Heart left ventricle (tissue), 16 donors: ENCODE measurements at places on chromosomes 7 and 10. TPM values are rescaled to one million over a fixed set of nuclear protein-coding genes. Genes with fewer than 3 reads are reported as not detected.

GRCh38 chr10:99849536-99849935 is 67.1 kb downstream of the ABCC2 start:
- DNase-seq, result no peak
- no peaks in the 10 kb centered on the region for H3K36me3 ChIP-seq
- H3K27me3 ChIP-seq, result no peaks in the 10 kb centered on the region
- H3K4me3 ChIP-seq, result no peak overlapping the region
- H3K27ac ChIP-seq, result no peak overlapping the region
- H3K4me1 ChIP-seq, result no peaks in the 10 kb centered on the region

GRCh38 chr10:130936851-130937250 is 374.7 kb downstream of the TCERG1L start:
- no peak overlapping the region for H3K27ac ChIP-seq
- no peaks in the 10 kb centered on the region for H3K27me3 ChIP-seq
- no peaks in the 10 kb centered on the region for H3K36me3 ChIP-seq
- no peaks in the 10 kb centered on the region for H3K4me1 ChIP-seq
- no peak for DNase-seq

DNA sequence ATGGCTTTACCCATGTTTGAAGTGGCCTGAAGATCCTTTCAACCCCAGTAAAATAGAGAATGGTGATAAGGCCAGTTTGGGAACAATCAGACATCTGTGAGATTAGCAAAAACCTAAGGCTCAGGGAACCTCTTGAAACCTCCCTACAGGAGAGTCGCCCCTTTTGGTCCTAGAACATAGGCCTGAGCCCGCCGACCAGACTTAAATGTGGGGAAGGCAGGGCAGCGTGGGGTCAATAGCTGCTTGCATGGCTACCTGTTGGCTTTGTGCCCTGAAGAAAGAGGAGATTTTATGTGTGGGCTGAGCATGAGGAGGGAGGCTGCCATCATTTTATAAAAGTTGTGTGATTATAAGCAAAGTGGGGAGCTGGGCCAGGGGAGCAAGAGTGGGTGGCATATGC is 97.6 kb upstream of the TBX20 start:
- no peak for DNase-seq
- no peaks in the 10 kb centered on the region for H3K4me1 ChIP-seq
- H3K4me3 ChIP-seq, result no peak overlapping the region
- H3K27ac ChIP-seq, result no peak overlapping the region

- no peak overlapping the region for H3K4me3 ChIP-seq
- no peaks in the 10 kb centered on the region for H3K36me3 ChIP-seq
- H3K4me1 ChIP-seq, result no peaks in the 10 kb centered on the region
- no peak overlapping the region for H3K27ac ChIP-seq
- DNase-seq, result no peak
Observed at GRCh38 chr10:126233182-126234148, 154.8 kb downstream of the ADAM12 start.

DNA sequence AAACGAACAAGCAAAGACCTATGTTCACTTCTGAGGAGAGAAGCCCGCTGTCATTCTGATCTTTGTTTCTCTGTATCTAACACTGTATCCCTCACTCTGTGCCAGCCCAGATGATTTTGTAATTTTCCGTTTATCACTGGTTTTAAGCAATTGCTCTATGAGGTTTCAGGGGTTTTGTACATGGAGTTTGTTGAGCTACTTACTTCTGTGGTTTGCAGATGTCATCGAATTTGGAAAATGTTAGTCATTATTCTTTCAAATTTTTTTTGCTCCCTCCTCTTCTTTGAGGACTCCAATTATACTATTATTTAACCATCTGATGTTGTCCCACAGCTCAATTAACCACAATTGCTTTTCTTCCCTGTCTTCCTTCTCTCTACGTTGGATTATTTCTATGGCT is 650.9 kb upstream of the IGFBP3 start:
- no peak overlapping the region for H3K27ac ChIP-seq
- H3K27me3 ChIP-seq, result no peaks in the 10 kb centered on the region
- H3K36me3 ChIP-seq, result no peaks in the 10 kb centered on the region
- DNase-seq, result no peak

DNA sequence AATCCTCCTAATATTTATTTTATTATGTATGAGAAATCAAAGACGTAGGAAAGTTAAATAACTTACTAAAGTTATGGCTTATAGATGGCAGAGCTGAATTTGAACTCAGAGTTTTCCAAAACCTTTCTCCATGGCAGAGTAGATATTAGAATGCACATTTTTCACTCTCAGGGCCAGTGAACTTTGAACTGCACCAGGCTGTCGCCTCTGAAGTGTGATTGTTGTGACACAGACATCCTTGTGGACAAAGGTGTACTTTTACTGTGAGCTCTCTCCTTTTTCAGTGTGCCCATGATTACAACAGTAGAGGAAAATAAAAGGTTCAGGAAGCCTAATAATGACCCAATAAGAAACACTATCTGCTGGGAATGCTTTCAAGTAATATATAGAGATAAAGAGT is 29.1 kb downstream of the TES start:
- H3K27ac ChIP-seq, result no peak overlapping the region
- H3K27me3 ChIP-seq, result no peaks in the 10 kb centered on the region
- H3K36me3 ChIP-seq, result peaks cover 6% of the 10 kb centered on the region
- H3K4me3 ChIP-seq, result no peak overlapping the region
- H3K4me1 ChIP-seq, result no peaks in the 10 kb centered on the region

DNA sequence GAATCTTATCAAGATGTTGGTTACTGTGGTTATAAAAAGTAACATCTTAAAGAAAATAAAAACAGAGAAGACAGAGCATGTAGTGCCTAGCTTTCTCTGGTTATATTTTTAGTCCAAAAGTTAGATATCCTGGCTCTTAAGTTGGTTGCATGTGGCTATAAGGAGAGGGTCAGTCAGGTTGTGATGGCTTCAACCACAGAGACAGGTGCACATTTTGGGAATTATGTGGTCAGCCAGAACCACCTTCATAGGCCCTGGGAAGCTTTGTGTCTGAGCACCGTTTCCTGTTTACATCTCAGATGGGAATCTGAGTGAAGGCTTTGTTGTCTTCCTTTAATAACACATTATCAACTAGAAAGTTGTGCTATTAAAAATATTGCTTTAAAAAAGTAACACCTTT is 265.1 kb upstream of the IGFBP3 start:
- H3K36me3 ChIP-seq, result no peaks in the 10 kb centered on the region
- no peaks in the 10 kb centered on the region for H3K4me1 ChIP-seq
- H3K27ac ChIP-seq, result no peak overlapping the region
- no peak for DNase-seq

- peak overlapping the region; percentile 76 for H3K27ac ChIP-seq
- peak; percentile 58 for DNase-seq
- peaks cover 13% of the 10 kb centered on the region for H3K36me3 ChIP-seq
- no peak overlapping the region for H3K4me3 ChIP-seq
- peaks cover 64% of the 10 kb centered on the region for H3K4me1 ChIP-seq
Observed at GRCh38 chr10:11178606-11179515, 161.2 kb downstream of the CELF2 start.

GRCh38 chr10:13909516-13910258 is 322.9 kb downstream of the PRPF18 start:
- no peak overlapping the region for H3K27ac ChIP-seq
- H3K36me3 ChIP-seq, result no peaks in the 10 kb centered on the region
- H3K27me3 ChIP-seq, result no peaks in the 10 kb centered on the region
- DNase-seq, result no peak
- H3K4me3 ChIP-seq, result no peak overlapping the region

- no peak overlapping the region for H3K4me3 ChIP-seq
- H3K36me3 ChIP-seq, result no peaks in the 10 kb centered on the region
- H3K4me1 ChIP-seq, result no peaks in the 10 kb centered on the region
- no peaks in the 10 kb centered on the region for H3K27me3 ChIP-seq
- H3K27ac ChIP-seq, result no peak overlapping the region
Observed at GRCh38 chr7:46565253-46566096, 644.4 kb upstream of the IGFBP3 start.

DNA sequence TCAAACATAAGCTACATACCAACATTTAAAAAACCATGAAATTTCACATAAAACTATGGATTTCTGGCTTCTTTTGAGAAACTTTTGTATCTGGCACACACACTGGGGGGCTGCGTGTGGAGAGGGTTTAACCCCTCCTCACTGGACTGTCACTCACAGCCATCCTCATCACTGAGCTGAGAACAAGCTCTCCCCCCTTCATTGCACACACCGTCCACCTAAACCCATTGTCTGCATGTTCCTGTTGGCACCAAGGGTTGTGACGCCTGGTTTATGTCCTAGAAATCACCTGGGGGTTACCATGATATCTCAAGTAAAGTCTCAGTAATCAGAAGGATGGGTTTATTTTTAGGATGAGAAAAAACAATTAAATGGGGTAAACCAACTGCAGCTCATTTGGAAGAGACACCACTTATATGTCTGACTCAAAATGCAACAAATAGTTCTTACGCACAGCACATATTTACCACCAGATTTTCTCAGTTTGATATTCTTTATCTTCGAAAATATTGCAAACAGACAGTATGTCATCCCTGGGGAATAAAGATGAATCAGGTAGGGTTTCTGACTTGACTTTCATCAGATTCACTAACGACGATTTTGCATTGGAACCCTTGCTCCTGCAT is 218.5 kb upstream of the KLF6 start:
- no peak overlapping the region for H3K27ac ChIP-seq
- H3K4me1 ChIP-seq, result no peaks in the 10 kb centered on the region
- DNase-seq, result no peak
- H3K36me3 ChIP-seq, result no peaks in the 10 kb centered on the region

GRCh38 chr7:139557857-139558581 is 34.5 kb downstream of the CLEC2L start:
- no peaks in the 10 kb centered on the region for H3K36me3 ChIP-seq
- no peaks in the 10 kb centered on the region for H3K27me3 ChIP-seq
- H3K27ac ChIP-seq, result no peak overlapping the region
- DNase-seq, result no peak
- H3K4me1 ChIP-seq, result no peaks in the 10 kb centered on the region

- H3K36me3 ChIP-seq, result no peaks in the 10 kb centered on the region
- H3K4me3 ChIP-seq, result no peak overlapping the region
- H3K4me1 ChIP-seq, result no peaks in the 10 kb centered on the region
- no peak for DNase-seq
Observed at GRCh38 chr7:91046322-91047089, 217.7 kb upstream of the FZD1 start.

- no peak overlapping the region for H3K27ac ChIP-seq
- H3K4me1 ChIP-seq, result no peaks in the 10 kb centered on the region
- H3K27me3 ChIP-seq, result no peaks in the 10 kb centered on the region
- H3K4me3 ChIP-seq, result no peak overlapping the region
- no peaks in the 10 kb centered on the region for H3K36me3 ChIP-seq
- no peak for DNase-seq
Observed at GRCh38 chr7:87316097-87316700, 29.3 kb upstream of the CROT start.

DNA sequence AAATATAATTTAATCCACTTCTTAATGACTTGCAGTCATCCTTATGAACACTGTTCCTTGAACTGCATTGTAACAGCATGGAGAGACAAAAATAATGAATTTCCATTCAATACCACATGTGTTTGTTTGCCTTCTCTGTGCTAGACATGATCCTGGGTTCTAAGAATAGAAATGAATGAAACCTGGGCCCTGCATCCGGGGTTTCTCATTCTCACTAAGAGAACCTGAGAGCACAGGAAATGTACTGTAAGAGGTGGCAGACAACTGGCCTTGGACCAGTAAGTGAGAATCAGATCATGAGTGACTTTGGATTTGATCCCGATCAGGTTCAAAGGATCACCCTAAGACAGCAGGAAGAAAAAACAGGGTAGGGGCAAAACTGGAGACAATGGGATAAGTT is 37.2 kb upstream of the CUL1 start:
- H3K4me1 ChIP-seq, result no peaks in the 10 kb centered on the region
- H3K27me3 ChIP-seq, result no peaks in the 10 kb centered on the region
- DNase-seq, result no peak
- H3K4me3 ChIP-seq, result no peak overlapping the region
- H3K27ac ChIP-seq, result no peak overlapping the region

DNA sequence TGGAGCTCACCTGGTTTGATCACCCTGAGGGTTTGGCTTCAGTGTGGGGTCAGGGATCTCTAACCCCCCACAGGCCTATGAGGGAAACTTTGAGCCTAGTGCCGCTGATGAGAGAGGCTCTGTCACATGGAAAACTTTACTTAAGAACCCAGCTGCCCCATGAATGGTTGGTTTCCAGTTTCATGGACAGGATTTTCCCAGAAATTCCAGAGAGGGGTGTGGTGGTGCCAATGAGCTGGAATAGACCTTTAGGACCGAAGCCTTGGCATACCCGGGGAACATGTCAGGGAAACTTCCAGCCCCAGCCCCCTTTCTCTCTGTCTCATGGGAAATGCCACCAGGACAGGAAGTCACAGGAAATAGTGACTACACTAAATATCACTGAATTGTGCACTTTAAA is 36.9 kb downstream of the AKR1B1 start:
- no peaks in the 10 kb centered on the region for H3K4me1 ChIP-seq
- H3K27me3 ChIP-seq, result no peaks in the 10 kb centered on the region

DNA sequence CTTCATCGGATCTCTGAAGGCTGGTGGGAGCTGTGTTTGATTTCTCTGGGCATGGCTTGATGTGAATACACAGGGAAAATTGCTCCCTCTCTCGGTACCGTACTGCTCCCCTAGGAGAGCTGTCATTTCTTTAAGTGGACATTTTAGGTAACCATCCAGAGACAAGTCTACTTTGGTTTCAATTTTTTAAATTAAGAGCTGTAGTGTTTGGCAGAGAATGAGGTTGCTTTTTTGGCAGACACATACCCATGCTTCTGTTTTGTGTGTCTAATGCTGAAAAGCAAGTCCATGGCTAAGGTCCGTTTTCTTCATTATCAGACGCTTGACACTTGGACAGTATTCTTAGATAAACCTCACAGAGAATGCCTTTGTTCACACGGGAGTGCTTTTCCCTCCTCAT is 61.3 kb upstream of the TRIL start:
- peaks cover 15% of the 10 kb centered on the region for H3K4me1 ChIP-seq
- no peaks in the 10 kb centered on the region for H3K27me3 ChIP-seq
- no peak overlapping the region for H3K4me3 ChIP-seq
- no peak overlapping the region for H3K27ac ChIP-seq
- no peaks in the 10 kb centered on the region for H3K36me3 ChIP-seq

The SPDYE11 gene
- not detected for total RNA-seq

The GARIN1A gene
- 1.9 TPM for total RNA-seq

The CRPPA gene
- total RNA-seq, result 6.1 TPM

The SFR1 gene
- 8.1 TPM for total RNA-seq

The PRLHR gene
- total RNA-seq, result not detected

The TWNK gene
- 4.9 TPM for total RNA-seq
